ENCODE measurements at places on chromosomes 7 and 10.

GRCh38 chr7:18518555-18518954 is 23.0 kb downstream of the HDAC9 start:
- no peak for DNase-seq

DNA sequence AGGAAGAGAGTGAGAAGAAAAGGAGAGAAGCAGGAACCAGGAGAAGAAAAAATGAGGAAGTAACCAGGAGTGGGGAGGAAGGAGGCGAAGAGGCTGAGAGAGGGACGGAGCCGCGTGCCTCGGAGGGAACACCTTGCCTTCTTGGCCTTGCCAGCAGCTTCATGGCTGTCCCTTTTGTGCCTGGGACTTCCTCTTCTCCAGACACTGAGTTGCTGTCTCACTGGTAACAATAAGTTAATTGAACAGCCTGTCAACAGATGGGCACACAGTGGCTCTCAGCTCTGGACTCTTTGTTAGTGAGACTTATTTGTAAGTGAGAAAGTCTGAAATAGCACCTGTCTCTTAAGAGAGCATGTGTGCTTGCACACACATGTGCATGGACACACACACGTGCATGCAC is 83.2 kb downstream of the GATA3 start:
- no peak for DNase-seq

GRCh38 chr7:113093561-113093960 is 6.9 kb upstream of the GPR85 start:
- no peak for DNase-seq

GRCh38 chr7:84274029-84274638 is 79.5 kb upstream of the SEMA3A start:
- peak; percentile 67 for DNase-seq

DNA sequence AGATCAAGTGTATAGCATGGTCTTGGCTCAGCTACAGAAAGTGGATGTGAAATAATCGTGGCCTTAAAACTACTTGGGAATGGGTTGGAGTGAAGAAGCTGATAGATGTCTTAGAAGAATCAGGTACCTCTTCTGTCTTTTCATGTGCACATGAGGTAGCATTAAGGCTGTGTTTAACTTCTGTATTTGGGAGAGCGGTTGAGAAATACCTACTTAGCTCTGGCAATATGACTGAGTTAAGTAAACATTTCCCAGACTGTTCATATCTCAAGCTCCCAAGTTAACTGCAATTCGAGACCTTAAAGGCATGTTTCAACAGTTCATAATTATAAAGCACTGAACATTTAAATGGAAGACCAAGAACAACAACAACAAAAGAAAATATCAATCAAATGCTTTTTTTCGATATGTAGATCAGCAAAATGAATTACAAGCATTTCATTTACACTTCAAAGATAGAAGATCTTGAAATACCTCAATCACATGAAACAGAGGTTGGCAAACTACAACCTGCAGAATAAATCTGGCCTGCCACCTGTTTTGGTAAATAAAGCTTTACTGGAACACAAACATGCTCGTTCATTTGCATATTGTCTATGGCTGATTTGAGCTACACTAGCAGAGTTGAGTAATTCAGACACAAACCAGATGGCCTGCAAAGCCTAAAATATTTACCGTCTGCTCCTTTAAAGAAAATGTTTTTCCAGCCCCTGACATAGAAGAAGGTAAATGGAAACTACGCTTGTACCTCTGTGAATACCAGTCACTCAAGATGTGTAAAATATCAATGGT is 337.1 kb upstream of the GLI3 start:
- DNase-seq: no peak
